Mesangial cell (primary cell): ENCODE measurements at places on chromosomes 7 and 10. TPM values are rescaled to one million over a fixed set of nuclear protein-coding genes. Genes with fewer than 3 reads are reported as not detected.

Gene MRPS24
- total RNA-seq: 131 and 181 TPM in 2 replicates

Gene LIPN
- total RNA-seq: not detected in 2 replicates

Gene AGR3
- not detected in 2 replicates for total RNA-seq

Gene TSPAN13
- 10.6 and 14.7 TPM in 2 replicates for total RNA-seq

Gene FAM131B
- 0.33 and 2.2 TPM in 2 replicates for total RNA-seq
